Posterior vena cava (tissue), 2 donors: ENCODE measurements at places on chromosomes 2 and 18. TPM values are rescaled to one million over a fixed set of nuclear protein-coding genes. Genes with fewer than 3 reads are reported as not detected.

The IMMT gene
- 67.6 TPM for total RNA-seq

The G6PC2 gene
- total RNA-seq: not detected

The AMER3 gene
- not detected for total RNA-seq

The FIGN gene
- 14.4 TPM for total RNA-seq

The SCN2A gene
- 1.4 TPM for total RNA-seq

The HRH4 gene
- total RNA-seq: not detected

The TEKT4 gene
- not detected for total RNA-seq

- no peak for DNase-seq
These were observed 15.8 kb downstream of the DGKD start for GRCh38 chr2:233369897-233370685.

DNA sequence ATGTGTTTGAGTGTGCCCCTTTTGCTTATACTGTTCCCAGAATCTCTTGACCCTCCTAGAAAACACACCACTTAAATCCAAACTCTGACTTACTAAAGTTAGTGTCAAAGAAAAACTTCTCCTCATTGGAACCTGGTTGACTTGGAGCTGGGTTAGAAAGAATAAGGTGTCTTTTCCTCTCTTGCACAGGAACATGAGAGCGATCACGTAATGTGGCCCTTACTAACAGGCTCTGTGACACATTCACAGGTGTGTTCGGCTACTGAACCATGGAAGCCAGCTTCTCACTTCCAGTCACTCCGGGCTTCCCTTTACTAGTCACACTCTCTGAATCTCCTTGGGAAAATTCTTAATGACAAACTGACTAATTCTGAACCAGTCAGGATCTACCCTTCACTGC, 5.4 kb upstream of the POU3F3 start:
- no peak for DNase-seq

DNA sequence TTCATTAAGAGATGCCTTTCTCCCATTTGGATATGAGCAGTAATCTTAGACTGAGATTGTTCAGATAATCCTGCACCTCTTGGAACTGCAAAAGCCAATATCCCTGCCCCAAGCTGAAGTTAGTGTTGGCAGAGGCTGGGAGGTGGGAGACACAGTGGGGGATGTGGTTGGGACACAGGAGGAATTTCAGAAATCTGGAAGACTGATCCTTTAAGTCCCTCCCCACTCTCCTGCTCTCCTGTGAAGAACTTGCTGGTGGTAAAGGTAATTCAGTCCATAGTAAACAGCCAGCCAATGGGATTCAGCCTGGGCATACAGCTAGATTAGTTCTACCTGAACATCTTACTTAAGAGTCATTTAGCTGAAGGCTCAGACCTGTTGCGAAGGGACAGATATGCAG, 50.0 kb upstream of the TMEM178A start:
- no peak for DNase-seq

- DNase-seq: no peak
These were observed 815.3 kb upstream of the HS6ST1 start for GRCh38 chr2:129133692-129134641.

- DNase-seq: peak; percentile 94
These were observed 84.0 kb upstream of the PELI1 start for GRCh38 chr2:64228126-64228678.

DNA sequence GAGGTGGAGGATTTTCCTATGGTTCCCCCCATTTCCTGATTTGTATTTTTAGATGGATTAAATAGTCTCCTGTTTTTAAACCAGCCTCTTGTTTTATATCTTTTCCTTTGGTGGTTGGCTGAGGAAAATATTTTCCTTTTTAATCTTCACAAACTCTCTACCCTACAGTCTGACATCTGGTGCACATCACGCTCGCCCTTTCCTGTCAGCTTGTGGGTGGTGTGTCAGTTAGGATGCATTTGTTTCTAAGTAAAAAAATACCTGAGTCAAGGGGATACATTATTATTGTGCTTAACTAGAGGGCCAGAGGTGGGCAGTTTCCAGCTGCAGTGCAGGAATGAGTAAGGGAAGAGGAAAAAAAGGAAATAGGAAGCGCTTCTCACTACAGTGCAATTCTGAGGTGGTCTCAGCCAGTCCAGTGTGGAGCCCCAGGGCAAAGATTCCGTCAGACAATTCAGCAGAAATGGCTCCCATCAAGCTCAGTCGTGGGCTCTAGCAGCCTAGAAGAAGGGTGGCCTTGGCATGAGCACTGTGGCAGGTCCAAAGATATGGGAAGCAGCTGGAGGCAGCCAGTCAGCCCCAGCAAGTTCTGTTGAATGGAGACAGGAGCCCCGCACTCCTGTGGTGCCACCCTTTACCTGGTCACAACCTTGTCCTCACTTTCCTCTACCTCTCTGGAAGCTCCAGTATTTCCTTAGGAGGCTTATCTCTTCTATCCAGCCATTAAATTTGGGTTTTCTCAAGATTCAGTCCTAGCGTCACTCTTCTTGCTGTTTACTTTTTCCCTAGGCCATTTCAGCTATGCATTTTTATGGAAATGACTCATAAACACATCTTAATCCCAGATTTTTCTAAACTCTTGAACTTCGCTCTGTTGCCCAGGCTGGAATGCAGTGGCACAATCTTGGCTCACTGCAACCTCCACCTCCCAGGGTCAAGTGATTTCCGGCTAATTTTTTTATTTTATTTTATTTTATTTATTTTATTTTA, 18.5 kb downstream of the SFTPB start:
- DNase-seq: no peak

DNA sequence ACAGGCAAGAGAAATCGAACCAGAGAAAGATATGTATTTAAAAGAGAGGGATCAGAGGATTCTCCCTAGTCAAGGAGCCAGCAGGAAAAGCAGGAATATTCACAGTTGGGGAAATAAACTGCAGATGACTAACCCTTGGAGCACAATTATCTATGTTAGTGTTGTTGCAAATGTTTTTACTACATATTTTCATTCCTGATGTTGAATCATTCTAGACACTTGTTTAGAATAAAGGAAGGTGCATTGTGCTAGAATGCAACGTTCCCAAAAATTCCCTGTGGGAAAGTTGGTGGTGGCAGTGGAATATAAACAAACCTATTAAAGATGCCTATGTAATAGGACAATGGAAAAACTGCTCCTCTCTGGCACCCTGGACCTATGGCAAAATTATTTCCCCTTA, 63.3 kb downstream of the DTNA start:
- DNase-seq: no peak

DNA sequence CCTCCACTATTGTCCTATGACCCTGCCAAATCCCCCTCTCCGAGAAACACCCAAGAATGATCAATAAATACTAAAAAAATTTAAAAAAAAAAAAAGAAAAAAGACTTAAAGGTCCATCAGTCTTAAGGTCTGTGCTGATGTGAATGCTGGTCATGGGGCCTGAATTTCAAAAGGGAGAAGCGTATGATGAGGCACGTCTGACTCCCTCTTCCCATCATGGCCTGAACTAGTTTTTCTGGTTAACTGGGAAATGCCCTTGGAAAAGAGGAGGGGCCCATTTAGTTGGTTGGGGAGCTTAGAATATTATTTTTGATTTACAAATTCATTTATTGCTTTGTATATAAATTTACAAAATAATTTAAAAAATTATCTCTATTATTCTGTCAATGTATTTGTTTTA, 291.0 kb upstream of the CDH19 start:
- no peak for DNase-seq

- DNase-seq: no peak
These were observed 684.4 kb downstream of the NRXN1 start for GRCh38 chr2:50347358-50348044.

DNA sequence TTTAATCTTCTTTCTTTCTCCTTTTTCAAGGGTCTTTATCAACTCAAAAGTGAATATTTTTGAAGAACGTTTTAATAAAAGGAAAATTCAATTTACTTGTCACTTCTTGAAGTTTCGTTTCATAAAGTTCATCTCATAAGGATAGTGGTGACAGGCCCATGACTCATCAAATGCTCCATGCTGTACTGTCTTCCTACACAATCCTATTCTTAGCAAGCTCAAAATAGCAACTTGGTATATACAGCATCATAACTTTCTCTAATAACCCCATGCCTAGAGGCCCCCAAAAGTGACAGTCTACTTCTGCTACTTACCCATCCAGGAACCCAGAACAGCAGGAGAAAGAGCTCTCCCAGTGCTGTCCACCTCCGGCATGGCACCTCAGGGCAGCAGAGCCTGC, 7.7 kb downstream of the FBXO15 start:
- DNase-seq: no peak

DNA sequence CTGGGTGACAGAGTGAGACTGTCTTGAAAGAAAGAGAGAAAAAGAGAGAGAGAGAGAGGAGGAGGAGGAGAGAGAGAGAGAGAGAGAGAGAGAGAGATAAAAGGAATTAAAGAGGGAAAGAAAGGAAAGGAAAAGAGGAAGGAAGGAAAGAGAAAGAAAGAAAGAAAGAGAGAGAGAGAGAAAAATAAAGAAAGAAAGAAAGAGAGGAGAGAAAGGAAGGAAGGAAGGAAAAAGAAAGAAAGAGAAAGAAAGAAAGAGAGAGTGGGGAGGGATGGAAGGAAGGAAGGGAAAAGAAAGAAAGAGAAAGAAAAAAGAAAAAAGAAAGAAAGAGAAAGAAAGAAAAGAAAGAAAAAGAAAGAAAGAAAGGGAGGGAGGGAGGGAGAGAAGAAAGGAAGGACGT, 29.8 kb downstream of the MOGAT1 start:
- no peak for DNase-seq

- DNase-seq: peak; percentile 50
These were observed 151.2 kb downstream of the NDUFA10 start for GRCh38 chr2:239873656-239874635.

DNA sequence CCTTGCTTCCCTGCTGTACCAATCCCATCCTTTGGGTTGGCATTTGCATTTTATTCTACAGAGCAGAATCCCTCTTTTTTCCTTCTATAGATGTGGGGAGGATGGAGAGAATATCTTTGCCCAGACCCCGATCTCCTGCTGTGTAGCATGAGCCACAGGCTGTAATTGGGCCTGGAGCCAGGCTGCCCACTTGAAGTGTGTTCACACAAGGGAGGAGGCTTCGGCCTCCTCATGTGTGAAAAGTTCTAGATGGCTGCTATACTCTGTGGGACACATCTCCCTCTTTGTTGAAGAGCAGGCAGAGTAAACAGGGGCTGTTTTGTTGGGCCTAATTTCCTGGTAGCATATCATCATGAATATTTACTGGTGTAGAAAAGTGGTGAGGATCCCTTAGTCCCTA, 126.3 kb downstream of the XRCC5 start:
- no peak for DNase-seq

DNA sequence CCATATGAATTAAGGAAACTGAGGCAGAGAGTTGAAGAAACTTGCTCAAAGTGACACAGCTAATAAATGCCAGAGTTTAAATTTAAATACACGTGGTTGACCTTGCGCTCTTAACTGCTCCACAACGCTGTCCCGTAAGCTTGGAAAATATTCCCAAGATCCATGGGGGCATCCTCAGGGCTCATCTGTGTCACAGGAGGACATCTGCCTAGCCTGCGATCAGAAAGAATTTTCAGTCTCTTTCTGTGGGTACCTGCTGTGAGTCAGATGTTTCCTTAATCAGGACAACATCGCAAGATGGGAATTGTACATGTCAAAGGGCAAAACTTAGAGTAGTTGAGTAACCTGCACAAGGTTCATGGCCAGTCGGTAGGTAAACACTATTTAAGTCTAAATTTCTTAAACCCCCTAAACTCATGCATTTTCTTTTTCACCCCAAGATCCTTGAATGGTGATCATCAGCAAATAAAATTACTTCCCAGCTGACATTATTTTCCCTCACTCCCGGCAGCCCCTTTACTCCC, 1.4 kb downstream of the CMPK2 start:
- DNase-seq: no peak

DNA sequence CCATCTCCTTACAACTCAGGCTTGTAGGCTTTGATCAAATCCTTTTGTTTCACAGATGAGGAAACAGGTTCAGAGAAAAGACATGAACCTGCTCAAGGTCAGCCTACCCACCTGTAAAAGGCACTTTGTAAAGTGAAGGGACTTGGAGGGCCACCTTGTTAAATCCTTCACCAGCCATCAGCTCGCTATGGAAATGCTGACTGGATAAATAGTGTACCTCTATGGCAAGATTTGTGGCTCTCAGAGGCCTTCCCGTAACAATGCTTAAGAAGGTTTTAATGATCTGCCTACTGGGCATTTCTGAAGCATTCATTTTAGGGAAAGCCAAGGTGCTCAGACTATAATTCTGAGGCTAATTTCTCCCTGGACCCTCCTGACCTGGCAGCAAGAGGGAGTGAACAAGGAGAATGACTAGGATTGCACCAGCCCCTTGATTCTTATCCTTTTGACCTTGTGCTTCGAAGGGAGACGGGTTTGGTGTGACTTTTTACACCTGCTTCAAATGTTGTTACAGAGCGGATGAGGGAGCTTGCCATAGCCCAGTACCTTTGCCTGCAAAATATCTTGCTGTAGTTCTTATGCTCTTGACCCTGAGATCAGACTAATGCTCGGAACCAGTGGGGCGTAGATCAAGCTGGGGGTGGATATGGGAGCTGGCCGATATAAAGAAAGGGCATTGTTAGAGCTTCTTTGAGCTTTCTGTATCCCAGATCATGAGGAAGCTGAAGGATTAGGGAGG, 90.9 kb upstream of the CXCR4 start:
- no peak for DNase-seq

- no peak for DNase-seq
These were observed 108.9 kb upstream of the ITGA4 start for GRCh38 chr2:181348107-181348837.

- DNase-seq: peak; percentile 49
These were observed 247.7 kb downstream of the GLI2 start for GRCh38 chr2:120983344-120983743.

GRCh38 chr2:95274291-95275150, at the start of gene PROM2:
Gene PROM2, plus strand, starts transcription at chr2:95274449. Its CDS starts 137 bp downstream, at chr2:95274586.
- peak; percentile 73 for DNase-seq

- DNase-seq: no peak
These were observed 66.1 kb upstream of the DTNA start for GRCh38 chr18:34643989-34644388.

GRCh38 chr2:211351987-211352386, 795.6 kb downstream of the CPS1 start:
- DNase-seq: no peak
